CD4-positive, alpha-beta T cell treated with Interleukin-10 for 1 hour (primary cell): ENCODE measurements at places on chromosomes 16 and 17.

DNA sequence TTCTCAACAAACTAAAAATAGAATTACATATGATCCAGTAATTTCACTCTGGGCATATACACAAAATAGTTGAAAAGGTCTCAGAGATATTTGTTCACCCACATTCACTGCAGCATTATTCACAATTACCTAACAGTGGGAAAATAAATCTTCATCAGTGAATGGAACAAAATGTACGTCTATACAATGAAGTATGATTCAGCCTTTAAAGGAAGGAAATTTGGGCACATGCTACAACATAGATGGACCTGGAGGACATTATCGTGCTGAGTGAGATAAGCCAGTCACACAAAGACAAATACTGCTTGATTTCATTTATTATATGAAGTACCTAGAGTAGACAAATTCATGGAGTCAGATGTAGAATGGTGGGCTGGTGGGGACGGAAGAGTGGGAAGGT lies 47.0 kb downstream of the MFSD11 start:
- DNase-seq = no peak

DNA sequence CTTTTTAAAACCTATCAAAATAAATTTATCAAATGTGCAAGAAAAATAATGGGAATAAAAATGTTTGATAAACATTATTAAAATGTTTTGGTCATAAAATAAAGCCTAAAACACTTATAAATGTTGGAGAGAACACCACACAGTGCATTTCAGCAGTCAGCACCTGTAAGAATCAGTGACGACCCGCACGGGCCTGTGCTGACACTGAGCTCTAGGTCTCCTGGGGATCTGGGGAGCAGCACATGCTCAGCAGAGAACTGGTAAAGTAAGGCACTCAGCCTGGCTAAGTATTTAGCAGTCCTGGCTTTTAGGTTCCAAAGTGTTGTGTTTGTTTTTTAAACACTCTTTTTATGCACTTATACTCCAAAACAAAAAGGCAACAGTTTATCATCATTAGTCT lies 46.9 kb downstream of the HELZ start:
- DNase-seq = no peak

DNA sequence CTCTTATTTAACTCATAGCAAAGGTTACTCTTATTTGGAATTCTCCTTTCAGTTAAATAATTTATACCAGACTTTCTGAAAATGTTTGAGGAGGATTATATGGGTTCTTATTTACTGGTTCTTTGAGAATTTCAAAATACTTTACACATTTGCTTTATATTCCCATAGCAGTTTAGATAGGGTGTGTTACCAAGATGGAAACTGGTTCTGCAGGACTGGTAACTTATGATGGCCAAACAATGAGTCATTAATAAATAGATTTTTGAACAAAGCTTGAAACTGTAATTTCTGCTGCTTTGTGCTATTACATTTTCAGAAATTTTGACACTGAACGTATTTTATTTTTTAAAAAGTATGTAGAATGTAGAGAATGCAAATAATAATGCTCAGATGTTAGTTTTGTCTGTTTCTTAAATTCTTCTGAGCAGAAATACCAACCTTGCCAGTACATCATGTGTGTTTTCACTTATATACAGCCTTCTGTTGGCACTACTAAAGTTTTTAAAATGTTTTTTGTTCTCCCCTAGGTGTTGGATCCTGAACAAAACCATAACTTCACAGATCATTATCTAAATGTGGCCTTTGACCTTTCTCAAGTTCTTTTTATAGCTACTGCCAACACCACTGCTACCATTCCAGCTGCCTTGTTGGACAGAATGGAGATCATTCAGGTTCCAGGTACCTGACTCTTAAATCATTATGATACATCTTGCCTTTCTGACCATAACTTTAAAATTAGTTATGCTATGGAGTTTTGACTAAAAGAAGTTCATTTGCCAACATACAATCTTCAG lies 48.3 kb upstream of the ABCC11 start:
- DNase-seq = no peak

GRCh38 chr17:34156401-34156740 lies 98.7 kb upstream of the CCL2 start:
- DNase-seq = no peak

GRCh38 chr17:6681671-6682070 lies 30.1 kb downstream of the C17orf100 start:
- no peak for DNase-seq

DNA sequence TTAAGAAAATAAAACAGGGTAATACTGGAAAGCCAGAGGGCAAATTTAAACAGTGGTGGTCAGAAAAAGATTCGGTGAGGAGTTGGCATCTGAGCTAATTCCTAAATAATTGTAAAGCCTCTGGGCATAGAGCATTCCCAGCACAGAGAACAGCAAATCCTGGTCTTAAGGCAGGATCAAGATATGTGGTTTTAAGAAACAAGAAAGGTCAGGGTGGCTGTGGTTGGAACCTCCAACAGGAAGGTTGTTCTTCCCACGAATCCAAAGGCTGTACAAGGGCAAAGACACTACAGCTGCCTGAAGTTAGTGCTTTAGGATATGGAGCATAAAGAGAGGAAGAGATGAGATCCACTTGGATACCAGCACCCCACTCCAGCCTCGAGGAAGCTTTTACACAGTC lies 114.6 kb downstream of the ZNF18 start:
- no peak for DNase-seq

- no peak for DNase-seq
Measured at GRCh38 chr17:6457688-6458459, 13.6 kb downstream of the PIMREG start.

GRCh38 chr17:82463391-82463790 lies 4.8 kb downstream of the NARF start:
- DNase-seq = no peak

DNA sequence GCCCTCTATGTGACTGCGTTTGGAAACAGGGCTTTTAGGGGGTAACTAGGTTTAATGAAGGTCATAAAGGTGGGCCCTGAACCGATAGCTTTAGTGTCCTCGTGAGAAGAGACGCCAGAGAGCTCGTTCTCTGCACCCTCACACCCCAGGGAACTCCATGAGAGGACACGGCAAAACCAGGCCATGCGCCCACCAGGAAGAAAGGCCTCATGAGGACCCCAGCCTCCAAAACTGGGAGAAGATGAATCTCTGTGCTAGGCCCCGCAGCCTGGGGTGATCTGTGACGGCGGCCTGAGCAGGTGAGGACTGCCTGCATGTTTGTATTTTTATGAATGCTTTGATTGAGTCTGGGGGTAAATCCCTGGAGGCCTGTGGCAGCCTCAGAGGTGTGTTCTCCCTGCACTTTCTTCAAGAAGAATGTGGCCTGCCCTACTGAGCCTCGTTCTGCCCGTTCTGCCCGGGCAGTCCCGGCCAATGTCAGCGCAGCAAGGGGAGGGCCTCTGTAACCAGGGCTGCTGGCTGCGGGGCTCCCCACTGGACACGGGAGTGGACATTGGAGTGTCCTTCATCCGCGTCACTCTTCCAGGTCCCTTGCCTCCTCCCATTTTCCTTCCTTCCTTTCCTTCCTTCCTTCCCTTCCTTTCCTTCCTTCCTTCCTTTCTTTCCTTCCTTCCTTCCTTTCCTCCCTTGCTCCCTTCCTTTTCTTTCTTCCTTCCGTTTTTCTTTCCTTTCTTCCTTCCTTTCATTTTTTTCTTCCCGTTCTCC lies 6.8 kb upstream of the RNF213 start:
- no peak for DNase-seq

- DNase-seq = peak; percentile 41
Measured at GRCh38 chr17:47847341-47848197, 3.4 kb downstream of the SP6 start.

DNA sequence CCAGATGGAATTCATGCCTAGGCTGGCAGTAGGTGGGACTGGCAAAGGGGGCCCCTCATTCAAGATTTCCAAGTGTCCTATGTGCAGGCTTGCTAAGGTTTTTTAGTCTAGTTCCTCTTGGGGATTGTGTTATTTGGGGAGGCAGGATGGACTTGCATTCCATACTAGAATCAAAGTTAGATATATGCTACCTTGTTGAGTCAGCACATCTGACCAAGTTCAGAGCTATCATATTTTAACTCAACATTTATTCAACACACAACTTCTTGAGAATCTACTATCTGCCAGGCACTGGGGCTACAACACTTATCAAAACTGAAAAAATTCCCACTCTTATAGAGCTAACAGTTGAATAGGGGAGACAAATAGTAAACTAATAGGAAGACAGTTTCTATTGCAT lies 6.7 kb downstream of the GP2 start:
- DNase-seq = no peak

DNA sequence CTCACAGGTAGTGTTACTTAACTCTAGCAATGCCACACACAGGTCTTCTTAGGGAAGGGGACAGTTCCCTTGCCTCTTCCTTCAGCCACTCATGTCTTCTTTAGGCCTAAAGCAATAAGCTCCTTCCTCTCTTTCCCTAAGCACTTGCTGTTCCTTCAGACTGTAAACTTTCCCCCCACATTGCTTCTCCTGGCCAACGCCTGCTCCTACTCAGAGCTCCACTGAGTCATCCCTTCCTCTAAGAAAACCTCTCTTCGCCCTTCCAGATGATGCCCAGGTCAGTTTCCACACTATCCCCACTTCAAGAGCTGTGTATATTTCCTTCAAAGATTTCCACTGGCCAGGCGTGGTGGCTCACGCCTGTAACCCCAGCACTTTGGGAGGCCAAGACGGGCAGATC lies 12.5 kb upstream of the EPOP start:
- DNase-seq = no peak

GRCh38 chr17:81998212-81998611 lies 20.8 kb downstream of the ASPSCR1 start:
- no peak for DNase-seq

- no peak for DNase-seq
Measured at GRCh38 chr17:39631403-39631802, 4.7 kb downstream of the PPP1R1B start.

DNA sequence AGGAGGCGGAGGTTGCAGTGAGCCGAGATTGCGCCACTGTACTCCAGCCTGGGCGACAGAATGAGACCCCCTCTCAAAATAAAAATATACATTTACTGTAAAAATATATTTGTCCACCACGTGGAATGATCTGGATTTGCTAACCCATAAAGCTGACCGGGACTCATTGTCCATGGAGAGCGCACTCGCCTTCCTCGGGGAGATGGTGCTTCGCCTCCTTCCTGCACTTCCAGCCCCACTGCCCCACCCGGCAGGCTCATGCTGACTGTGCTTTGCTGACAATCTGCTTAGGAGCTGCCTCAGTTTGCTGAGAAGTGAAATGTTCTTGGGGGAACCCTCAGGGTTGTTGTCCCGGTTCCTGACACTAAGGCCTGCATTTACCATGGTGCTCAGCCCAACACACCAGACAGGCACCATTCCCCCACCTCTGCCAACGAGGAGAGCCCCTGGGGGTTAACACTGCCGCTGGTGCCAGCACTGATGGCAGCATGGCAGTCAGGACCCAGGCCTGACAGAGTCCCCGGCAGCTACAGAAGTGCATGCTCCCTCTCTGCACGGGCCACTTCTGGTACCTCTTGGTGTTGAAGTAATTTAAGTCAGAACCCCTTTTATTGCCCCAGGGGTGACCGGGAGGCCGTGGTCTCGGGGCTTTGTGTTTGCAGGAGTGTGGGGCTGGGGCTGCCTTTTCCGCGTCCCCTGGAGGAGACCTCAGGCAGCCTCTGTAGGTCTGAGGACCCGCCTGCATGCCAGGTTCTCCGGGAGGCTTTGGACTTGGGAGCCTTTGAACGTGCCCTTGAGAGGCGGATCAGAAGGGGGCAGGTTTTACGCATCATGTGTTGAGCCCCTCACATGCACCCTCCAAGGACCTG lies 2.5 kb downstream of the NUBP2 start:
- no peak for DNase-seq

GRCh38 chr17:82907797-82908542 lies 68.1 kb upstream of the ZNF750 start:
- DNase-seq = no peak

DNA sequence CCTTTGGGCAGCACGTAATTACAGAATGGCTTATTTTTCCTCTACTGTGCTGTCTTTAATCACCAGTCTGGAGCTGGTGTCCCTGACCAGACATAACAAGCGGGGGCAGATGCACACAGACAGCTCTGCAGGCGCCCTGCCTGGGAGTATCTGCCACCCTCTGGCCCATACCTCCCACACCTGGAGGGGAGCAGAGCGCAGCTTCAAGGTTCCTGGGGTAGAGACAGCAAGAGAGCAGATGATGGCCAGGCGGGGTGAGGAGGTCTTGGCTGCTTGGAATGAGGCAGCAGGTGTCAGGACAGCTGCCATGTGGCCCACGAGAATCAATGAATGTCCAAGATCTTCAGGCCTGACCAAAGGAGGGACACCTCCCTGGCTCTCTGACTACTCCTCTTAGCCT lies 23.8 kb downstream of the TMEM94 start:
- no peak for DNase-seq

DNA sequence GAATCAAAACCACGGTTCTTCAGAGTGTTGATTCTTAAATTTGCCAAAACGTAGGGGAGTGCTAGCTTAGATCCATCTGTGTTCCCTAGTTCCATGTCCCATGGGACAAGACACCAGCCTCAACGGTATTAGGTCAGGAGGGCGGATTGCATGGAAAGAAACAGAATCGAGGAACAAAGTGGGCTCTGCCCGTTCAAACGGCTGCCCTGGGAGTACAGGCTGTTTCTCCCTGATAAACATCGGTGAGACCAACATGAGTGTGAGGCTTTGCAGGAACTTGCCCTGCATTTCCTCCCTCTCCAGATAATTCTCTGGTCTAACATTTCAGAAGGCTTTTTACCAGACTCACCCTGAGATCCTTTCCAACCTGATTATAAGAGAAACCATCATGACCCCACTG lies 82.2 kb downstream of the MRM3 start:
- DNase-seq = no peak

GRCh38 chr16:22635801-22636200 lies 125.1 kb downstream of the NPIPB5 start:
- DNase-seq = no peak

- no peak for DNase-seq
Measured at GRCh38 chr16:58266336-58266735, 28.5 kb downstream of the PRSS54 start.

DNA sequence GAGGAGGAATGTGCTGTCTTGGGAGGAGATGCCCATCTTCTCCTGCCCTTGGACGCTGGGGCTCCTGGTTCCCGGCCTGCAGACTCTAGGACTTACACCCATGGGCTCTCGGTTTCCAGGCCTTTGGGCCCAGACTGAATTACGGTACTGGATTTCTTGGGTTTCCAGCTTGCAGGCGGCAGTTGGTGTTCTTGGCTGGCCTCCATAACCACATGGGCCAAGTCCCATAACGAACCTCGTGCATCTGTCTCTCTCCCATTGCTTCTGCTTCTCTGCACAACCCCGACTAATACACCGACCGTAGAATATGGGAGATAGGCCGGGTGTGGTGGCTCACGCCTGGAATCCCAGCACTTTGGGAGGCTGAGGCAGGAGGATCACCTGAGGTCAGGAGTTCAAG lies 162.6 kb downstream of the SDK2 start:
- DNase-seq = no peak

- no peak for DNase-seq
Measured at GRCh38 chr17:34613064-34614019, 34.0 kb downstream of the TMEM132E start.
